A549 treated with Hydrocortisone at 1 μM for 4 hours (cell line): ENCODE measurements at places on chromosomes 2 and 18. TPM values are rescaled to one million over a fixed set of nuclear protein-coding genes. Genes with fewer than 3 reads are reported as not detected.

Gene ALPP
- total RNA-seq, result 9.3 to 13.2 TPM (median 12.1 TPM) in 5 replicates

Gene GLB1L
- total RNA-seq, result 6.2 to 7.6 TPM (median 6.9 TPM) in 5 replicates

Gene KIAA2012
- total RNA-seq, result not detected in 5 replicates

Gene ARHGAP25
- 0.18 to 0.39 TPM (median 0.26 TPM) in 5 replicates for total RNA-seq

Gene ZAP70
- 0.10 to 0.12 TPM in 2 of 5 replicates, not detected in the others for total RNA-seq

Gene CRYGD
- total RNA-seq, result not detected in 5 replicates

Gene ATP8B1
- total RNA-seq, result 6.0 to 8.9 TPM (median 6.8 TPM) in 5 replicates

Gene DYNAP
- total RNA-seq, result not detected in 5 replicates

Gene SERPINB13
- not detected in 5 replicates for total RNA-seq

Gene KATNAL2
- total RNA-seq, result 1.2 to 2.0 TPM (median 1.7 TPM) in 5 replicates

Gene STK39
- total RNA-seq, result 14.0 to 19.8 TPM (median 17.3 TPM) in 5 replicates

Gene MRPS9
- total RNA-seq, result 29.3 to 32.2 TPM (median 31.3 TPM) in 5 replicates

Gene IL1F10
- total RNA-seq, result not detected in 5 replicates

Gene ABHD1
- total RNA-seq, result 0.82 to 2.0 TPM (median 1.4 TPM) in 5 replicates

Gene NEU2
- not detected in 5 replicates for total RNA-seq

Gene FAP
- total RNA-seq, result 0.23 TPM in 1 of 5 replicates, not detected in the others

Gene MAL
- 0.15 to 0.23 TPM (median 0.20 TPM) in 5 replicates for total RNA-seq

Gene CETN1
- total RNA-seq, result not detected in 5 replicates

Gene CNTNAP5
- total RNA-seq, result not detected in 5 replicates

Gene SGO2
- total RNA-seq, result 10.8 to 17.5 TPM (median 13.2 TPM) in 5 replicates

Gene WNT10A
- total RNA-seq, result 0.06 to 0.12 TPM (median 0.09 TPM) in 4 of 5 replicates, not detected in the other
